ENCODE measurements at places on chromosomes 1 and 21. TPM values are rescaled to one million over a fixed set of nuclear protein-coding genes. Genes with fewer than 3 reads are reported as not detected.

Gene DENND2D
- 0.91 TPM for total RNA-seq

- H3K36me3 ChIP-seq, result no peaks in the 10 kb centered on the region
- H3K27ac ChIP-seq, result peak overlapping the region; percentile 79
- H3K4me3 ChIP-seq, result no peak overlapping the region
- no peaks in the 10 kb centered on the region for H3K27me3 ChIP-seq
- DNase-seq, result no peak
- H3K4me1 ChIP-seq, result peaks cover 96% of the 10 kb centered on the region
These were observed 46.8 kb downstream of the OSBPL9 start for GRCh38 chr1:51663721-51664120.

DNA sequence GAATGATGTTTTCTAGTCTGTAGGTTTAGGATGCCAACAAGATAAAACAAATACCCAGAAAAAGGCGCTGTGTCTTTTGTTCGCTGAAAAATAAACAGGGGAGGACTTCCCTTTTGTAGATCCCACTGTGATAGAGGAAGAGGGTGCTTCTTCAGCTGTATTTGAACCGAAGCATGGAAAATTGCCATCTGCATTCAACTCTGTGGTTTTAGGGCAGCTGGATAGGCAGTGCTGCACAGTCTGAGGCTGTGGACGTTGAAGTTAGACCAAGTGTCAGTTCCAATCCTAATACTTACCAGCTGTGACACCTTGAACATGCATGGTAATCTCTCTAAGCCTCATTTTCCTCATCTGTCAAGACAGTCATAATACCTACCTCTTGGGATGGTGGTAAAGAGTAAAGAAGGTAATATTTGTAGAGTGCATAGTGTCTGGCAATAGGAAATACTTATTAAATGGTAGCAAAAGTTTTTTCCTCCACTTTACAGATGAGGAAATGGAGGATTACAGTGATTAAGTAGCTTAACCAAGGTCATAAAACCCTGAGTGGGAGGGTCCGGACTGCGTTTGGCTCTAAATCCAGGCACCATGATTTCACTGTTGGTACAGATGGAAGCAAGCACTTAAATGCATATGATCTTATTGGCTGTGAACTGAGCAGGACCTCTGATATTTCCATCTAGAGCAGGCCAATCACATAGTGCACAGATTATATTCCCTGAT, 48.5 kb downstream of the UTP25 start:
- no peak for DNase-seq
- peaks cover 4% of the 10 kb centered on the region for H3K27me3 ChIP-seq
- H3K36me3 ChIP-seq, result no peaks in the 10 kb centered on the region
- no peaks in the 10 kb centered on the region for H3K4me1 ChIP-seq

GRCh38 chr1:156146020-156146768, 7.2 kb upstream of the SEMA4A start:
- H3K27ac ChIP-seq, result no peak overlapping the region
- DNase-seq, result no peak
- no peaks in the 10 kb centered on the region for H3K36me3 ChIP-seq
- H3K4me1 ChIP-seq, result peaks cover 10% of the 10 kb centered on the region

DNA sequence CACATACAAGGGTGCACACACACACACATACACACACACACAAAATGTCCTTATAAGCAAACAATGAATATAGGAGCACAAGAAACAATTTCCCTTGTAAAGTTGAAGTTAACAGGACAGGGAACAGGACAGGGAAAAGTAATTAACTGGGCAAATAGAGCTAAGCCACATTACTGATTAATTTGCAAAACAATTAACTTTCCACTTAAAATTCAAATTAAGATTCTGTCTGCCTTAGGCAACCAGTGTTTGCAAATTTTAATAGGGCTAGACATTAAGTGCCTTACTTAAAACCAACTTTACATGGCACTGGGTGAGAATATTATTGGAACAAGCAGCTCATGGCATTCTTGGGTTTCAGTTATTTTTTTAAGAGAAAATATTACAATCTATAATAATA, 6.8 kb upstream of the CLDN8 start:
- H3K4me3 ChIP-seq, result no peak overlapping the region
- no peaks in the 10 kb centered on the region for H3K4me1 ChIP-seq
- H3K27ac ChIP-seq, result no peak overlapping the region

DNA sequence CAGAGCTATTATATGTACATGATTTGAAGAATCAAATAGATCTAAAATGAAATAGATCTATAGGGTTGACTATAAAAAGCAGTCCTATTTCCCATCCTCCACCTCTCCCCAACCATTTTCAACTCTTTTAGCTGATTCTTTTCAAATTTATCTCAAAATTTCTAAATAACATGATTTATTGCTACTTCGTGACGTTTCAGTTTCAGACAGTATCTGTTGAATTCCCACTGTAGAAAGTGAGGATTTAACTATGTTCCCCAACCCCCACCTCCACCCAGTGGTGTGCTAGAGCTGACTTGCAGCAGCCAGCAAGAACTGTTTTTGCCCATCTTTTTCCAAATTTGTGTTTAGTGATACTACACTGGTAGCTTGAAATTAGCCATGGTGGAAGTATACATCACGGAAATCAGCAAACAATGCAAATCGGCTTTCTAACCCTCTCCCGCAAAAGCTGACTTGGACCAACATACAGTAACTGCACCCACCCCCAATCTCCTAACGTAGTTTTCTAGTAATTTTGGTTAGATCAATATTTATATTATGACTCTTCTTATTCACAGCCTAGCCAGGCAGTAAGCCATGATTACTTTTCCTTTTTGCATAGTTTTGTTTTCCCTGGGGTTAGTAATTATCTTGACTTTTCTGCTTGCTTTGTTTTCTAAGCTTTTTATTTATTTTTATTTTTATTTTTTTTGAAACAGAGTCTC, 10.9 kb downstream of the SEMA4A start:
- H3K27ac ChIP-seq, result no peak overlapping the region
- no peak for DNase-seq
- H3K4me1 ChIP-seq, result peaks cover 18% of the 10 kb centered on the region
- H3K27me3 ChIP-seq, result no peaks in the 10 kb centered on the region

- no peaks in the 10 kb centered on the region for H3K27me3 ChIP-seq
- H3K4me1 ChIP-seq, result no peaks in the 10 kb centered on the region
- no peak for DNase-seq
These were observed 399.9 kb downstream of the HHAT start for GRCh38 chr1:210728437-210729149.

Gene ACAP3
- 18.4 TPM for total RNA-seq

DNA sequence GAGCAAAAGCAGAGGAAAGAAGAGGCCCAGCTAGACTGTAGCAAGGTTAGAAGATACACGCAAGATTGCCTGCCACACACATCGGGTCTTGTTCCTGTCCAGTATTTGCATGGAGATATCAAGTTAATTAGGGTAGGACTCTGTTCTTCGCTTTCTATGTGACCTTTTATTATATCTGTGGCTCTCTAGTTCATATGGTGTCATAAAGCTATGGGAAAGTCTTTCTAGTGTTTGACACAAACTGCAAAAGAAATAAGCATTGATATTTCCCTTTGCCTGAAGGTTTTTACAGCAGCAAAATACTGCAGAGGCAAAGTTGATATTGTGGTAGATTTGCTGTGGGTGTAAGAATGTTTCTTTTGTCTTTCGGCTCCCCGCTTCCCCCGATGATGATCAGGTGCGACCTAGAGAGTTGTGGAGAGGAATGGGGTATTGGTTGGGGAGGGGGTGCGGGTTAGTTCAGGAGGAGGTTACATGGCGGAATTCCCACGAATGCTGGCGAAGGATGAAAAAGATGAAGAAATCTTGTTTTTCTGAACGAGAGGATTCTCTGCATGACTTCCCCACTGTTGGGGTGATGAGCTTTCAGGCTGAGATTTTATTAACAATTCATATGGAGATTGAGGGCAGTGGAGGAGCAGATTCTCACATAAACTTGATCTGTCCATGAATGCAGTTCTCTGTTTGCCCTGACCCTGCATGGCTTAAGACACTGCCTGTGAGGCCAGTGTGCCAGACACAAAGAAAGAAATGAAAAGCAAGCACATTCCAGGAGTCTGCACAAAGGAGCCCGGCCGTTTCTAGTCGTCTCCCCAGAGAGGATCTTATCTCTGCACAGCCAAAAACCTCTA, 550.2 kb downstream of the USP25 start:
- H3K4me3 ChIP-seq, result peak overlapping the region; percentile 50
- H3K36me3 ChIP-seq, result no peaks in the 10 kb centered on the region
- DNase-seq, result peak; percentile 51
- no peaks in the 10 kb centered on the region for H3K27me3 ChIP-seq
- peaks cover 17% of the 10 kb centered on the region for H3K4me1 ChIP-seq

Gene TIE1
- total RNA-seq, result 15.9 TPM

DNA sequence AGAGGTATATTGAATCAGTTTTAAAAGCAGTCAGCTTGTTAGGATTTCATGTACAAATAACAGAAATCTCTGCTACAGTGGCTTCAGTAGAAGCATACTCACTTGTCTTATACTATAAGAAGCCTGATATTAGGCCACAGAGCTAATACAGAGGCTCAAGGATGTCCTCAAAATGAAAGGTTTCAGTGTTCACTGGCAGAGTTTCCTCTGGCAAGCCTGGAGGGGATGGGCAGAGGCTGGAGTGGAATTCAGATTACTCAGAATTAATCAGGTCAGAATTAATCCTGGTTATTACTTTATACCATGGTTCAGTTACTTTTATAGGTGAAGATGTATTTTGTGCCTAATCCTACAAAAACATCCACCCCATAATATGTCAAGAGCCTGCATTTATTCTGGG, 520.5 kb downstream of the USP25 start:
- no peak for DNase-seq
- H3K27me3 ChIP-seq, result no peaks in the 10 kb centered on the region
- peaks cover 8% of the 10 kb centered on the region for H3K4me1 ChIP-seq
- peak overlapping the region; percentile 70 for H3K27ac ChIP-seq

DNA sequence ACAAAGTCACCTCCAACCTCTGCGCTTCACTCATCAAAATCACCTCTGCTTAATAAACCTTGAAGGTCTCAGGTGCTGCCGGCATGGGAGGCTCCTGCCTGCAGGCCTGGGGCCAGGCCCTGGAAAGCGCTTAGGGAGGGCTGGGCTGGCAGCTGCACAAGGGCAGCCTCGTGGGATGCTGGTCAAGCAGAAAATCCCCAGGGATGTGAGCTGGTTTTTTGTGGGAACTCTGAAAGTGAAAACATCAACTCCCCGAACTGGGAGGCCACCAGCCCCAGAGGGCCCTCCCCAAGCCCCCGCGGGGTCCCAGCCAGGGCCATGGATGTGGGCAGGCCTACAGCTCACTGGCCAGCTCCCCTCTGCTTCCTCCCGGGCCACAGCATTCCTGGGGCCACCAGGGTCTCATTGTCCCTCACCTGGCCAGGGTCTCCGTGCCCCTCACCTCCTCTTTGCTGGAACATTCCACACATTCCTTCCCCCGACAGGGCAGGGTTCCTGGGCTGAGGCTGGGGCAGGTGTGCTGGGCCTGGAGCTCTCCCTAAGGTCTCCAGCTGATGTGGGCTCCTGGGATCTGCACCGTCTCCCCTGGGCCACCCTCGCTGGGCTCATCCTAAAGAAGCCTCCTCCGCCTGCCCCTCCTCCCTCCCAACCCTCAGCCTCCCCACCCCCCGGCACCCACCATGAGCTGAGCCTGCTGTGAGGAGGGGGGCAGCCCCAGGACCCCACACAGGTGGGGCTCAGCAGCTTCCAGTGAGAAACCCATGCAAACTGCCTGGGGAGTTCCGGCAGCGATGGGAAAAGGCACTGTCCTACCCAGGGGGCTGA, 36.0 kb upstream of the POFUT2 start:
- no peak for DNase-seq
- H3K4me1 ChIP-seq, result peaks cover 18% of the 10 kb centered on the region
- H3K4me3 ChIP-seq, result no peak overlapping the region
- no peaks in the 10 kb centered on the region for H3K36me3 ChIP-seq
- no peak overlapping the region for H3K27ac ChIP-seq

Gene DISC1
- 2.3 TPM for total RNA-seq

Gene DISP3
- not detected for total RNA-seq

Gene CYP4A22
- 0.32 TPM for total RNA-seq

DNA sequence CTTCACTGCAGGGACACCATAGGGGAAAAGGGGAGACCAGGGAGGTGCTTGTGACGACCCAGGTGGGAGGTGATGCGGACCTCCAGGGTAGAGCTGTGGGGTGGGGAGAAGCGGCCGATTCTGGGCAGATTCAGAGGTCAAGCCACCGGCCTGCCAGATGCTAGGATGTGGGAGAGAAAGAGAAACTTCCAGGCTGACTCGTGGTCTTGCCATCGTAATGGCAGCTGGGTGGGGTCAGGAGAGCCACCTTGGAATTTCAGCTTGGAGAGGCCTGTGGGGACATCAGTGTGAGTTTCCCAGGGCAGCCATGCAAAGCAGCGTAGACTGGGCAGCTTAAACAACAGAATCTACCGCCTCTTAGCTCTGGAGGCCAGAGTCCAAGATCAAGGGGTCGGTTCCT, 258.0 kb upstream of the VAMP3 start:
- H3K27me3 ChIP-seq, result no peaks in the 10 kb centered on the region
- no peak overlapping the region for H3K27ac ChIP-seq
- no peak overlapping the region for H3K4me3 ChIP-seq
- peaks cover 4% of the 10 kb centered on the region for H3K4me1 ChIP-seq
- no peak for DNase-seq
- H3K36me3 ChIP-seq, result no peaks in the 10 kb centered on the region

Gene SLC25A34
- total RNA-seq, result 17.2 TPM

Gene SHE
- 6.5 TPM for total RNA-seq

- no peaks in the 10 kb centered on the region for H3K27me3 ChIP-seq
- no peak for DNase-seq
- H3K4me1 ChIP-seq, result no peaks in the 10 kb centered on the region
- H3K27ac ChIP-seq, result no peak overlapping the region
These were observed 157.8 kb downstream of the ATG4C start for GRCh38 chr1:62941780-62942179.

DNA sequence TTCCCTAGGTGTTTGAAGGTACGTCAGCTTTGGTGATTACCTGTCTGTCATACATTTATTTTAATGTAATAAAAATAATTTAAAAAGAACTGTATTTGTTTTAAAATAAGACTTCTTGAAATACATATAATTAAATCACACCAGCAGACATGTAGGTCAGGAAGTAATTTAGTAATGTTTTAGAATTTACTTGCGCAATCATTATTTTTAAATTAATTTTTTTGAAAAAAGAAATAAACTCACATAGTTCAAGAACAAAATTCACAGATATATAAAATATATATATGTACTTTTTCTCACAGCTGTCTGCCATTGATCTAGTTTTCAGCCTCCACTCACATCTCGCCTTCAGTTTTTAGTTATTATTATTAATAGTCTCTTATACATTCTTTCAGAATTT, 875.9 kb downstream of the TTLL7 start:
- no peak overlapping the region for H3K27ac ChIP-seq
- no peaks in the 10 kb centered on the region for H3K27me3 ChIP-seq
- H3K4me1 ChIP-seq, result no peaks in the 10 kb centered on the region
- H3K4me3 ChIP-seq, result no peak overlapping the region
- H3K36me3 ChIP-seq, result no peaks in the 10 kb centered on the region

All from gastrocnemius medialis (tissue), 4 donors.